ENCODE measurements at places on chromosomes 7 and 10.

DNA sequence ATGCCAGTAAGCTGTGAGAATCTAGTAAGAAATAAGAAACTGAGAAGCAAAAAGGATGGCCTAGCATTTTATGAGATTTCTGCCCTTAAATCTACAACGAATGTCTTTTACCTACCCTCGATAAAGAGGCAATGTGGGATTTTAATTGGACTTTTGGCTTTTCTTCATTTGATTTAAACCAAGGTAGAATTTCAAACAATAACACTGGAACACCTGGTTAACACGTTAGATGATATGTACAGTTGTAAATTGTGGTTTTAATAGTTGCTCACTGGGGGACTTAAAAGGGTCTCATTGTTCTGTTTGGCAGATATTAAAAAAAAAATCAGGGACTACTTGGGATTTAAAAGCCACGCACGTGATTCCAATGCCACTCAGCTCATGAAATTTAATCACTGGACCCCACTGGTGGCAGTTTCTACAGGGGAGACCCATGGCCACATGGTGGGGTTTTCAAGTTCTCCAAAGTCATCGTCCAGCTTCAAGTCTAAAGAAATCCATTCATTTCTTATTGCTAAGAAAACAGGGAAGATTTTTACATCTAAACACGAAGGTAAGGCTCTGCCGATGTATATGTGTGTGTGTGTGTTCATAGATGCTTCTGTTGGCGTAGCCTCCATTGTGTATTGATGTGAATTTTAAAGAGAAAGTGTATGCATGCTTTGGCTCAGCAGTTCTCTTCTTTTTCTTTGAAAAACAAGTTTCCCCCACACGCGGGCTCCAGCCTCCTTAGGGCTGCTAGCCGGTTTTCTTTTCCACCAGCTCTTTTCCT is 588.6 kb upstream of the MKI67 start:
- DNase-seq: no peak

GRCh38 chr7:87627634-87627994 is 584 bp upstream of the RUNDC3B start:
- DNase-seq: no peak

DNA sequence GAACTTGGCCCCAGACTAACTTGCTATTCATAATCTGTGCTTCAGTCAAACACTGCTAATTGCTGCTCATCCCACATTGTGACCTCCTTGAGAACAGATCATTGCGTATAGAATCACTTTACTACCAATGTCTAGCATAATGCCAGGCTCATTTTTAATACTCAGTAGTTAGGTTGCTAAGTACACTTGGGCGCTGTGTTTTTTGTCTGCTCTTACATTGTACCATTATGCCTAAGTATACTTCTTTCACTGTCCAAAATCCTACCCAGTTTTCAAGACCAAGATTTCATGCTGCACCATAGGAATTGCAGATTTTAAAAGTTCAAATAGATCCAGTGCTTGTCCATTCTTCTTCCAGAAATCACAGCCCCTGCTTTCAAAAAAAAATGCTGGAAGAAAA is 32.8 kb upstream of the TMEM106B start:
- no peak for DNase-seq

DNA sequence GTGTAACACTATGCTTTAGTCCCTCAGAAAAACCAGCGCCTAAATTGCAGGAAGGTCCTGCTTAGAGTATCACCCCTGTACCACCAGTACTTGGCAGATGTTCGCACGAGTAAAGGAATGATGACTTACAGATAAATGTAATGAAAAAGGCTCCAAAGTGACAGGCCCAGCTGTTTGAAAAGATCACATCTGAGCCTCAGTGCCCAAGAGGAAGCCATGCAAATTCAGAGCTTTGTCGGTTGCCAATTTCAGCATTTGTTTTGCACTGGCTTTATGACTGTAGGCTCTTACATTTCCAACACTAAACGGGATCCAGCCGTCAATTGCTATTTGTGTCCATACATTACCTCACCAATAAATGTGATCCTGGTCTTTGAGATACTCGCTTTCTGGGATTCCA is 60.6 kb upstream of the GAD2 start:
- DNase-seq: no peak

GRCh38 chr10:129388435-129388834 is 78.6 kb upstream of the MGMT start:
- DNase-seq: no peak

DNA sequence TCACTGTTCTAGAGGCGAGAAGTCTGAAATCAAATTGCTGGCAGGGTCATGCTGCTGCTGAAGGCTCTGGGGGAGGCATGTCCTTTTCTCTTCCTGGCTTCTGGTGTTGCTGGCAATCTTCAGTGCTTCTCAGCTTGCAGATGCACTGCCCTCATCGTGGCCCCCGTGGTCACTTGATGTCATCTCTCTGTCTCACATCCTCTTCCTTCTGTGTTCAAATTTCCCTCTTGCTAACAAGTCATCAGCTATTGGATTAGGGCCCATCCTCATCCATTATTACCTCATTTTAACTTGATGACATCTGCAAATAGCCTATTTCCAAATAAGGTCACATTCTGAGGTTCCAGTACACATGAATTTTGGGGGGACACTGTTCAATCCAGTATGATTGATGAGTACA is 36.6 kb upstream of the SRGN start:
- no peak for DNase-seq

GRCh38 chr7:6167004-6167551 is 105.3 kb downstream of the CYTH3 start:
- DNase-seq: no peak

DNA sequence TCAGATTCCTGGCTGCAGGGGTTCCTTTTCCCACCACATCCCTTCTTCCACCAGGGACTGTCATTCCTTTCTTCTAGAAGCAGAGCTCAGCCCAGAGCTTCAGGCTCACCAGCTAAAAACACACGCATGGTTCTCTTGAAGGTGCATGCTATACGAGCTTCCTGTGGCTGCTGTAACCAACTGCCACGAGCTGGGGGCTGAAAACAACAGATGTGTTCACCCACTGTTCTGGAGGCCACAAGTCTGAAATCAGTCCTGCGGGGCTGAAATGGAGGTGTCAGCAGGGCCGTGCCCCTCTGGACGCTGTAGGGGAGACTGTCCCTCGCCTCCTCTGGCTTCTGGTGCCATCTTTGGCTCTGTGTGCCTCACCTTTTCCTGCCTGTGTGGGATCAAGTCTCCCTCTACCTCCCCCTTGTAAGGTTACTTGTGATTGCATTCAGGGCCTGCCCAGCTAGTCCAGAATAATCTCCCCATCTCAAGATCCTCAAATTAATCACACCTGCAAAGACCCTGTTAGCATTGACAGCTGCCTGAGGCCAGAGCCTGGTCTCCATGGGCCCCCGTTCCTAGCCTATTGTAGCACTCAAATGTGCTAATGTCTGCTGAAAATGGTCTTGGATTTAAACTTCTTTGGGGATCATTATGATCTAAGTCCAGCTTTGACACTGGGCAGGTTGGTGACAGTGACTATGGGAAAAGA is 13.7 kb downstream of the RAB19 start:
- no peak for DNase-seq

DNA sequence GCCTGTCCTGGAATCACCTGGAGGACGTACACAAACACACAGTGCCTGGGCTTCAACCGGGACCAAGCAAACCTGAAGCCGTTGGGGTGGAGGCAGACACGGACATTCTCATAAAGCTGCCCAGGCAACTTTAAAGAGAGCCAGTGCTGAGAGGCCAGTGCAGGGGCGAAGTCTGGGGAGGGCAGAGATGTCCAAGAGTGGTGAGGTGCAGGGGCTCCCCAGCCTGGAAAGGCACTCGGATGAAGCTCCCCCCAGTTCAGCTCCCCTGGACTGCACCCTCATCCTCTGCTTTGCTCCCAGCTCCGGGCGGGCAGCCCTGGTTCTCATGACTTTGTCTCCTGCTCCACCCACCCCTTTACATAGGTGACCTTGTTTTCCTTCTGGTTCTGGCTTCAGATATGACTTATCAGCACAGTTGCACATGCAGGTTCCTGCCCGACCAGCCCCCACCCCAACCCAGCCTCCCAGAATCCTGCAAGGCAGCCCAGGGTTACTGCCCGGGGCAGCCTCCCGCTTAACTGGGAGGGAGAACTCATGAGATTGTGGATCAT is 60.8 kb upstream of the EEPD1 start:
- no peak for DNase-seq

DNA sequence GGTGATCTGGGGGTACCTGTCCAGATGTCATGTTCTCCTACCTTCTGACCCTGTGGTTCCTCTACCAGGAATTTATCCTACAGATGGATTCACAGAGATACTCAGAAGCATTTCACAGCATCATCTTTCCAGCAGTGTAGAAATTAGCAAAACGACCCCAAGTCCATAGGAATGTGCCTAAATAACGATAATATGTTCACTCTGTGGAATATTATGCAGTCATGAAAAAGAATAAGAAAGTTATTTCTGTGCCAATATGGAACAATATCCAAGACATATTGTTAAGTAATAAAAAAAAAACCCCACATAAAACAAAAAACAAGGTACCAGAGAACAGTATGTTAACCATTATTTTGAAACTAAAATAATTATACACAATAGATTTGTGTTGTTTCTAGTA is 123.8 kb upstream of the SDK1 start:
- no peak for DNase-seq

DNA sequence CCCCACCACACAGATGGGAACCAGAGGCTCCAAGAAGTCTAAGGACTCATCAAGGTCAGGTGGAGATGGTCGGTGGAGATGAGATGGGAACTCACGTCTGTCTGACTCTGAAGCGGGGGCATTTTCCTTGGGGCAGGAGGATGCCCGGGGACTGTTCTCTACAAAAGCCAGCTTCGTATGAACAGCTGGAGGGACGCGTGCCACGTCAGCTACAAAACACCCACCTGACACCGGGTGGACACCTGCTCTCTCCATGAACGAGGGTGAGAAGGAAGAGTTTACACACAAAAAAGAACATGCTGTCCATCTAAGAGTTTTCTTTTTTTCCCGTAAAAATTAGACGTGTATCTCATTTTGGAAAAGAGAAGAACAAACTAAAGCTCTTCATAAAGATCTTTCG is 47.7 kb downstream of the C10orf143 start:
- DNase-seq: no peak

- DNase-seq: no peak
Measured at GRCh38 chr10:23200997-23201652, 9.0 kb downstream of the PTF1A start.

DNA sequence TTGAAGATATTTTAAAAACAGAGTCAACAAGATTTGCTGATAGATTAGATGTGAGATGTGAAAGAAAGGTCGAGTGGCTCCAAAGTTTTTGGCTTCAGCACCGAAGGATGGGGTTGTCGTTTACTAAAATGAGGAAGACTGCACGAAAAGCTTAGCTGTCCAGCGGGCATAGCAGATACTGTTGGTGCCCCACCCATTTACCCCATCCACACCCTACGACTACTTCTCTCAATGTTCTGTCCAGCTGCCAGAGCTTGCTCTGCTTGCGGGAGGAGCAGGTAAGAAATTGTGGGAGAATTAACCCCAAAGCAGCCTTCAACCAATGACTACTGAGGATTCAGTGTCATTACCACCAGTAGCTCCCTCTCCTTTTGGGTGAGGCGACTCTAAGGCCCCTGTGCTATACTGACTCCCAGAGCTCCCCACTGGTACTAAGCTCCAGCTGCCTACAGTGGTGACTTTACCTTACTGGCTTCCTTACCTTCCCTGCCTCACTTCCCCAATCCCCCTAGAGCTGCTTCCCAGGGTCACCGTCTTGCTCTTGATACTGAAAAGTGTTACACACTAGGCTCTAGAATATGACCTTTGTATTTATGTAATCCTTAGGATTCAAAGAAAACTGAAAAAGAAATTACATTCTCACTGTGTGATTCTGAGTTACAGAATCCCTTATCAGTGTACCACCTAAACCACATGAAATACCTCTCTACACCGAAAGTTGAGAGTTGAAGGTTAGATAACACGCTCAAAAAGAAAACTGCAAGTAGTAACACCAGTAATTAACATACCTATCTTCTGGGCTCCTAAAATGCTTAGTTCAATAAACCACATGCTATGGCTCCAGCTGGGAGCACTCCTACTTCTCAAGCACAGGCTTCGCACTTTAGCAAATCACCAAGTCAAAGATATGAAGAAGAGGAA is 22.3 kb downstream of the CACUL1 start:
- no peak for DNase-seq

GRCh38 chr10:68604441-68604840 is 44.3 kb downstream of the TET1 start:
- no peak for DNase-seq

GRCh38 chr7:115267503-115267902 is 345.6 kb downstream of the MDFIC start:
- DNase-seq: no peak

- DNase-seq: no peak
Measured at GRCh38 chr10:3684891-3685290, 100.1 kb downstream of the KLF6 start.

DNA sequence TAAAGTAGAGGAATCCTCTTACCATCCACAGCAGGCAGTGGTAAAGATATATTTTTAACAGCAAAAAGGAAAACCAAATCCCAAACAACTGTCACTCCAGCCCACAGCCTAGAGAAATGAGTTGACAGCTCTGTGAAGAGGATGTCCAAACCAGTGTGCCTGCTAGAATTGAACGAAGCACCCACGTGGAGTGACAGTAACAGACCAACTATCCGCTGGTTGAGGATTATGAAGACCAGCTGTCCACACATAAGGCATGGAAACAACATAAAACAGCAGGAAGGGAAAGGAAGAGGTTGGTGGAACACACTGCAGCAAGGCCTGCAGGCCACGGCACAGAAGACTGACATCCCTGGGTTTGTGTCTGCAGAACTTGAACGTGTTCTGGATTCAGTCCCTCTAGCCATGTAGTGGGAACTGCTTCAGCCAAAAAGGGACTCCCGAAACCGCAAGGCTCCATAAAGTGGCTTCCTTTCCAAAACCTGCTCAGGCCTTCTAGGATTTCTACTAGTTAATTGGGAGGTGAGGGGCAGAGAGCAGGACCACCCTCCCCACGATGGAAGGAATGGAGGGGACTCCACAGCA is 324.4 kb downstream of the BICC1 start:
- no peak for DNase-seq

Measured in stimulated activated naive CD4-positive, alpha-beta T cell treated with Interleukin-2 at 50 U/mL for 16 hours (primary cell).